ENCODE measurements at places on chromosomes 2 and 18.

- no peak for DNase-seq
Observed at GRCh38 chr18:2135309-2135708, 436.0 kb downstream of the METTL4 start.

- no peak for DNase-seq
Observed at GRCh38 chr2:95054016-95054415, 28.5 kb downstream of the MAL start.

GRCh38 chr2:64972876-64973275 lies 16.3 kb upstream of the SLC1A4 start:
- DNase-seq, result no peak

DNA sequence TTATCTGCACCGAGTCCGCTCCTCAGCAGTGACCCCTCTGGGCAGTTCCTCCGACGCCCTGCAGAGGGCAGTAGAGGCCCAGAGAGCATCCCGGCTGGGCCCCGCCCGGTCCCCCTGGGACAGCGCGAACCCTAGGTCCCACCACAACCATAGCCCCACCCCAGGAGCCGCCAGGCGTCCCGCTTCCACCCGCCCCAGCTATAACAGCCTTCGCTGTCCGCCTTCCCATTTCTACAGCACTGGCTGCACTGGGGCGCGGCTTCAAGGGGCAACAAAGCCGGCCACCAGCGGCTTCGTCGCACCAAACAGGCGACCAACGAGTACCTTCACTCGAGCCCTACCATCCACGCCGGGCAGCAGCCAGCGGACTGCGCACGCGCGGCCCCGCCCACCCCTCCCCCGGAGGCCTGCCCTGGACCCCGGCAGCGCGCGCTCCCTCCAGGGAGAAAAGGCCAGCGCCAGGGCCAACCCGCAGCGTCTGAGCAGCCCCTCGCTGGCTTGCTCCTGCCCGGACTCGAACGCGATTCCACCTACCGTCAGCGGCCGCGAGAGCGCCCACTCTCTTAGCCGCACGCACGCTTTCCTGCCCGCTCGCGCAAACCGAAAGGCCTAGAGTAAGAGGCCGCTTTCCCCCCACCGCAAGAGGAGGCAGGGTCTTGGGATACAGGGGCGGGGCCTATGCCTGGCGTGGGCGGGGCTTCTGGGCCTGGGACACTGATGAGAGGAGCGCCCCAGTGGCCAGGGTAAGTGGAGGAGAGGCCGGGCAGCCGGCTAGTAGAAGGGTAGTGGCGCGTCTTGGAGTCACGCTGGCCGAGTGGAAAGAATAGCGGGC lies at the start of gene NHEJ1:
Gene NHEJ1, minus strand, starts transcription at position 630 of the 832 bp plus-strand sequence. CDS start 2,453 bp downstream, outside the sequence.
- DNase-seq, result peak; percentile 97

- no peak for DNase-seq
Observed at GRCh38 chr2:60463249-60463648, 90.2 kb downstream of the BCL11A start.

- no peak for DNase-seq
Observed at GRCh38 chr2:94955702-94956101, 69.8 kb upstream of the MAL start.

All from nephron progenitor cell (in vitro differentiated cells).